Peyer's patch (tissue), 4 donors: ENCODE measurements at places on chromosomes 3 and 15.

DNA sequence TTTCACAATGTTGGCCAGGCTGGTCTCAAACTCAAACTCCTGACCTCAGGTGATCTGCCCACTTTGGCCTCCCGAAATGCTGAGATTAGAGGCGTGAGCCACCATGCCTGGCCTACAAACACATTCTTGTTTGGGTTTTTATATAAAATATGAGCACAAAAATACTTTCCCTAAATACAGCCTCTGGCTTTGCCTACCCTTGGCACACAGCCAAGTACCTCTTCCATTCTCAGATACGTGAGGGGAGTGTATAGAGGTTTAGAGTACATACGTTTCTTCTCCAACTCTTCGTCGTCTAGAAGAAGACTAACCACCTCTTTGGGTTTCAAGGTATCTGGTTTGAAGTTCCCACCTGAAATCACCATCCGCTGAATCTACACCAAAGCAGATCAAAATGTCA is 33.5 kb downstream of the CHAC1 start:
- DNase-seq, result no peak

- no peak for DNase-seq
These were observed 37.0 kb upstream of the TNFAIP8L3 start for GRCh38 chr15:51131596-51132290.

GRCh38 chr15:95923792-95924191 is 406.7 kb upstream of the NR2F2 start:
- no peak for DNase-seq

GRCh38 chr3:42701371-42702065 is 1.1 kb downstream of the HHATL start:
- DNase-seq, result peak; percentile 55

DNA sequence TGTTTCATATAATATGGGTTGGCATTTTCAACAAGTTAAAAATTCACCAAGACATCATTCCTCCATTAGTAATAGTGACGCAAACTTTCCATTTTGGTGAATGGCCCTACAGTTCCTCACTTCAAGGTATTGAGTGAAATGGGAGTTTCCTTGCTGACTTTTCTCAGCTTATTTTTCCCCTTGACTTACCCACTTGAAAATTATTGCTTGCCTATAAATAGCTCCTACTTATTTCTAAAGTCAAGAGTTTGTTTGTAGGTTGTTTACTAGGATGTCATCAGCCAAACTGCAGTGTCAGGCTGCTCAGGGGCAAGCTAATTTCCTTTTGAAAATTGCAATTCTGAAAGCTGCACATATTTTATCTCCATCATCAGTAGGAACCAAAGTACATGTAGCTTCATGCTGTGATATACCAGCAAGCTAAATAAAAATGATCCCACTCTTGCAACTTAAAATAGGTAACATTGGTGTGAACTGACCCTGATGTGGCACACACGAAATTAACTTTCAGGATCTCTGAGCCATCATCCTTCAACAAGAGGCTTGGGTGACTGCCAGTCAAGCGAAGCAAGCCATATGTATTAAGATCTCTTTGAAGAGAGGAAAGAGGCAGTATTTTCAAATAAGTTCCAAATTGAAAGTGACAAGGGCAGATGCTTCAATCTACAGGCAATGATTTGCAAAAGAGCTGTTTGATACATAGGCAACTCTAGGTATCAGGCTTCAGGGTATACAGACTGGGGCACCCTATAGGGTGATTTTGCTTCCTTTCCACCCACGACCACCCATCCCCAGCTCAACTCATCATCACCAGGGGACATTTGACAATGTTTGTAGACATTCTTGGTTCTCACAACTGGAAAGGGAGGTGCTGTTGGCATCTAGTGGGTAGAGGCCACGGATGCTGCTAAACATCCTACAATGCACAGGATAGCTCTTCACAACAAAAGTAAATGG is 66.8 kb upstream of the RASGRP1 start:
- DNase-seq, result no peak

- DNase-seq, result peak; percentile 70
These were observed 1.3 kb downstream of the ARL6IP5 start for GRCh38 chr3:69085833-69086722.

- DNase-seq, result no peak
These were observed 52.5 kb upstream of the SUCLG2 start for GRCh38 chr3:67706934-67707333.

DNA sequence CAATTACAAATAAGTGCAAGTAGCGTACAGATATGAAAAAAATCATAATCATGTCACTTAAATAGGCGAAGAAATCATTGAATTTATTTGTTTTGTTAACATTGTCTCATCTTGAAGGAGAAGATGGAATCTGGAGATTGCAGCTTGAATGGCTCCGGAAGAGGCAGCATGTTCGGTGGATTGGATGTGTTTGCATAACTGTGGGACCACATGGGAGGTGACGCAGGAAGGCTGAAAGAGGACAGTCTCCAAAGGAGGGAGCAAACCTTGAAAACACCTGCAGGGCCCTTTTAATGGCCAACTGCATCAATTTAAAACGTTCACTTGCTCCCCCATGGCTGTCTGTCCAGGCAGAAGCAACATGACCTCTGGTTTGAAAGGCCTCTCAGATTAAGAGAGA is 61.3 kb downstream of the CHL1 start:
- no peak for DNase-seq

GRCh38 chr15:20271647-20272046 is 270.0 kb downstream of the GOLGA6L6 start:
- DNase-seq, result no peak

DNA sequence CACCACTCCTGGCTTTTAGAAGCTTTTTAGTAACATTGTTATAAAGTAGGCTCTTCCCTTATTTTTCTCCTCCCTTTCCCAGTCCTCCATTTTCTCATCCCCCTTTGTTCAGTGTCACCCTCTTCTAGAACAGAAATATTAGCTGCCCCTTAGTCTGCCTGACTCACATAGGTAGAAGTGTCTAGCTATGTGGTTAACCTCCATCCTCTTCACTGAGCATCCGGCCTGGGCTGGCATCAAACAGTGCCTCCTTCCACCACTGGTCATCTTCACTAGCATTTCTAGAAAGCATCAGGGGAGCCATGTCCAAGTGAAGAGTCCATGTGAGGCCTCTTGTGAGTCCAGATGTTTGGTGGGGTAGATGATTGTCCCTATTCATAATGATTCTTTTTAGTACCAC is 70.0 kb upstream of the SKOR1 start:
- DNase-seq, result no peak

GRCh38 chr15:51403072-51403878 is 61.8 kb downstream of the GLDN start:
- no peak for DNase-seq

DNA sequence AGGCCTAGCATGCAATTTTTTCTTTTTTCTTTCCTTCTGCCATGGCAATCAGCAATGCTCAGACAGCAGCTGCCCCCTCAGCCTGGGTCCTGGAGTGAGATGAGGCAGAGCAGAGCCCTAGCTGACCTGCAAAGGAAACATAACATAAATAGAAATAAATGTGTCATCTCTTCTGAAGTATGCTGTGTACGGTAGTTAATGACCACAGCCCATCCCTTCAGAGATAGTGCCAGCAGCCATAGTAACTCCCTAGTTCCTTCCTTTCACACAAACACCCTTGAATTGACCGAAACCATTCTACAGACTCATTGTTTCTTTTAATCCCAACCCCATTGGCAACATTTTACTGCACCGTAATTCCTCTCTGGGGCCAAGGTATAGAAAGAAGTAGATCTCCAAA is 8.4 kb upstream of the CD47 start:
- DNase-seq, result no peak

DNA sequence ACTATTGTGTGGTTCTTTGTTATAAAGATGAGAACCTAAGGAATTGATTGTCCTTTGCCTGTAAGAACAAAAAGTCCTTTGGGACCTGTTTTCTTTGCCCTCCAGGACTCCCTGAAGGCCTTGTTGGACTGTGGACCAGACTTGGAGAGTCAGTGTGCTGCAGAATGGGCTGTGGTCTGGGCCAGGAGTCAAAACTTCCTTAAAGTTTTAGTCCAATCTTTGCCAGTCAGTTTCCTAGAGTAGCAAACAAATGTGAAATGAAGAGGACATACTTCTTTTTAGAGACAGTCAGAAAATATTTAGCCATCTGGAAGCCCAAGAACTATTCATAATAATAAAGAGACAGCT is 45.4 kb downstream of the PDE8A start:
- DNase-seq, result no peak

GRCh38 chr3:46031747-46032146 is 4.5 kb upstream of the XCR1 start:
- no peak for DNase-seq

DNA sequence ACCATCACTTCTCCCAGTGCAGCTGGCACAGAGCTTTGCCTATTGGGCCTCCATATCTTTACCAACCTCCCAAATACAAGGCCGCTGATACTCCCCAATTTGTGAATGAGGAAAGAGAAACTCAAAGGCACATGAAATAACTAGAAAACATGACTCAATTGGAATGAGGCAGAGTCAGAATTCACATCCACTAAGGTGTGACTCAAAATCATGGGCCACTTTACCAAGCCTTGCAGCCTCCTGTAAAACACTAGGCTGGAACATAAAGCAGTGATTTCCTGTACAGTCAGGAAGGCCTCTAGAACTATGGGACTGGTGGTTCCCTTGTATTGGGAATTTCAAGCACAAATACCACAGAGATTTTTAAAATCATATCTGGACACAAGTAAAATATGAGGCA is 128.6 kb downstream of the DCLK3 start:
- DNase-seq, result no peak

DNA sequence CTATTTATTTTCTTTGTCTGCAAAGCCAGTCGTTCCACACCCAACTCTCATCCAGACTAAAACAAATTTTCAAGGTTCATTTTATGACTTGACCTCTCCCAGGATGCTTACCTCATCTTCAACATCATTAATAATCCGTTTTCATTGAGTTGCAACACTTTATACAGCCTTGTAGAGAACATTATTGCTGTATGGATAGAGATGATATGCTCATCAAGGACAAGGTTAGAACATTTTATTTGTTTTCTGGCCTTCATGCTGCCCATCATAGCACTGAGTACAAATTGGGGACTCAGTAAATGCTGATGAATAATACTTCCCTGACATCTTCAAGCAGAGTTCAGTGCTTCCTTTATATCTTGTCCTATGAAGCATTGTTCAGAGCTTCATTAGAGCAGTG is 120.2 kb downstream of the OXSM start:
- no peak for DNase-seq

GRCh38 chr3:194223951-194224350 is 88.0 kb downstream of the HES1 start:
- no peak for DNase-seq

GRCh38 chr3:47643092-47643491 is 64.4 kb upstream of the CSPG5 start:
- no peak for DNase-seq

GRCh38 chr3:152243301-152243711 is 25.4 kb upstream of the MBNL1 start:
- DNase-seq, result no peak

DNA sequence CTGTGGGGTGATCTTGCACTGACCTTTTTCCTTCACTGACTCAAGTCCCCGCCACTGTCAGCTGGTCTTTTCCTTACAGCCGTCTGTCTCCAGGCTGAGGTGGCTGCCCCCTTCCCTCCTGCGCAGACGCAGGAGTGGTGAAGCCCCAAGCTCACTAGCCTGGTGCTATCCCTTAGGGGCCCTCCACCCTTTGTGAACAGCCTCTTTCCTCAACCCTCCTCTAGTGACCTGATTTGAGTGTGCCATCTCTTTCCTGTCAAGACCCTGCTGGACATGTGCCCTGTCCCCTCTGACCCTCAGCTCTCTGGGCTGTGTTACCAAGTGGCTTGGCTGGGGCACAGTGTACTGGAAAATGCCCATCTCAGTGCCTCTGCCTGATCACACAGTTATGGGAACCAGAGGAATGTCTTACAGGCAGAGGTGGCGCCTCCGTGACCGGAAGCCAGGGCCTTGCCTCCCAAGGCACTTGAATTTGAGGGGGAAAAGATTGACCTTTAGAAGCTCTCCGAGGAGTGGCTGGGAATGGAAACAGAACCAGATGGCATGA is 8.7 kb downstream of the KBTBD13 start:
- DNase-seq, result no peak

- DNase-seq, result no peak
These were observed 31.6 kb downstream of the LRIG1 start for GRCh38 chr3:66469220-66469640.

DNA sequence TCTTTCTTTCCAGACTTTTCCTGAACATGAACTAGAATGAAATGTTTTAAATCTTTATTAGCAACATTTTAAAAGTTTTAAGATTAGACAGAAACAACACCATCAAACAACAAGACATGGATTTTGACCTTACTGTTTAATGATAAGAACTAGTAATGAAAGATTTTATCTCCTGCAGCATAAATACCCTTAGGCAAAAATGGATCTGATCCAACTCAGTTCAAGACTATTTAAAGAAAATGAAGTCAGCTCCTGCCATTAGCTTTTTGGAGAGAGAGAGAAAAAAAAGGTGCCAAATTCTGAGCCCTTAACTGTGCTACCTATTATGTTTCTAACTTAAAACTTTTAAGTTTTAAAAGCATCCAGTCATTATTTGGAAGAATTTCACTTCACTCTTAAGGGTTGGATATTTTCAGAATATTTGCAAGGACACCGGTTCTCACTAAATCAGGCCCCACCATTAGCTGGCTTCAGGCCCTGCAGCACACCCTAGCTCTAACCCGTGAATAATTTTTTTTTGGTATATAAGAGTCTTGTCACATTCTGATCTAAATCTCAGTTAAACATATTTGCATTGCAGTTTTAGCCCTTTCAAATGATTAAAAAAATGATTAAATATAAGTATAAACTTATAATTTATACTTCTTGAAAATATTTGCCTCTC is 60.0 kb downstream of the NR1I2 start:
- no peak for DNase-seq

DNA sequence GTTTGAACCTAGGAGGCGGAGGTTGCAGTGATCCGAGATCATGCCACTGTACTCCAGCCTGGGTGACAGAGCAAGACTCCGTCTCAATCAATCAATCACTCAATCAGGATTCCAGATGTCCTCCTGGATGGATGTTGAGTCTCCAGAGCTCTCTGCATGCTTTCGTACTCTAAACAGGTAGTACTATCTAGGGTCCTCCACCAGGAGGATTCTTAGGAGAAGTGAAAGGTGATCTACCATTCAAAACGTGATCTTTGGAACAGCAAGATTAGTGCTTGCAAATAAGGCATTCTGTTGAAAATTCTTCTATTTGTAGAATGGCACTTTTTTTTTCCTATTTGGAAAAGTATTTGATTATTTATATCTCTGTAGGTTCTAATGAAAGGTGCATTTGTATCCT is 34.3 kb downstream of the CNOT10 start:
- no peak for DNase-seq
